Left ventricle myocardium superior (tissue), 1 donor: ENCODE measurements at places on chromosomes 5 and 9. TPM values are rescaled to one million over a fixed set of nuclear protein-coding genes. Genes with fewer than 3 reads are reported as not detected.

DNA sequence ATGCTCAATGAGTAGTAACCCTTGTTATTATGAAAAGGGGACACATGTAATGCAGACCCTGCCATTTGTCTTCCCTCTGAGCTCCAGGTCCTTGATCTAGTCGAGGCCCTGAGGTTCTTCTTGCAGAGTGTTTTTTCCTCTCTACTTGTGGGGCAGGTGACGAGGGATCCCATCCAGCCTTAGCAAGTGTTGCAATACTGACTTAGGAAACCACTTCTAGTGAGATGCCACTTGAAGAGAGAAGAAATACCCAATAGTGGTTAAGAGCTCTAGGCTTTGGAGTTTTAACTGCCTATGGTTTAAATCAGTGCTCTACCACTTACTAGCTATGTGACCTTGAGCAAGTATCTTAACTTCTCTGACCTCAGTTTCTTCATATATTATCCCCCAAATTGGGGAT is 10.2 kb downstream of the PPARGC1B start:
- DNase-seq = no peak

- no peak for DNase-seq
These were observed 173.7 kb upstream of the SLC12A2 start for GRCh38 chr5:127909821-127910220.

DNA sequence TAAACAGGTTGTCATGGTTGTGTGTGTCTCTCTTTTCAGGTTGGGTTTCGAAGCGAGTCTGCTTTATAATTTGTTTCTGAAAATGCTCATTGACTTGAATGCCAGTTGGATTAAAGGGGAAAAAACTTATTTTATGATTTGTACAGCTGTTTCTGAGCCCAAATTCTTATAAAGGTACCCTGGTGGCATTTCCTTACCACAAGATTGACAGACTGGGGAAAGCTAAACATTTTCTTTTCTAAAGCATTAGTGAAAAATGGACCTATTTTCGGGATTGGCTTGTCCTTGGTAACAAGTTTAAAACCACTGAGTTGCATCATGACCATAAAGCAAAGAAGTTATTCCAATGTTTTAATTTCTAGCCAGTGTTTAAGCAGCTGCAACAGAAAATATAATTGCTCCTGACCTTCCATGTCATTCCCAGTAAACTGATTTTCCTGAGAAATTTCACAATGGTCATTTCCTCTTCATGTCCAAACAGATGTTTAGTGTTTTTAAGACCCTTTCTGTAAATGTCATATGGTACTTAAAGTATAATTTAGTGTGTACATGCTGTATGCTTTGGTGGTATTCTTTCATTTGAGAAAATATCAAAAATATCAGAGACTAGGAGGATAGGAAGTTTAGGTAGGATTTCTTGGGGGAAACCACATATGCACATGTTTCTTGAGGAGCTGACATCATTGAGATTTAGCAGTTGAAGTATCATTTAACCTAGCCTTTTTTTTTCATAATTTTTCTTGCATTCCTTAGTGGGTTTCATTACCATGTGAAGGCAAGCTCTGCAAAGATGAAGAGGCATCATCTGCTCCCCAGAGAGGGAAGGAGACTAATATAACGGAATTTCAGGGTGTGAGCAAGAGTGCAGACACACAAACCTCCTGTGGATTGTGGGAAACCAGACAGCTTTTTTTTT is 667.1 kb upstream of the RGMB start:
- no peak for DNase-seq

DNA sequence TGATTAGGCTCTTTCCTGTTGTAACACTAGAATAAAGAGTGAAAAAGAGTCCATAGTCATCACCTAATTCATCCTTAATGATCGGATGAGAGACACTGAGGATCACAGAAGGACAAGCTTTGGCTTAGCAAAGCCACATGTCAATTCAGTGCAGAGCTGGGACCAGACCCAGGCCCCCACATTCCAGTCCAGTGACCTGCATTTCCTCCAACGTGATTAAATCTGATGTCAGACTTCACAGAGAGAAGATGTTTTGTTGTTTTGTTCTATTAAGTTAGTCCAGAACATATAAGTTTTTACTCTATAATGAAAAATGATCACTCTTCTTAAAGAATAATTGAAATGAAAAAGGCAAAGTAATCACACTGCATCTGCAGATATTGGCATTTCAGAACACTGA is 377.9 kb upstream of the PAPPA start:
- DNase-seq = no peak

DNA sequence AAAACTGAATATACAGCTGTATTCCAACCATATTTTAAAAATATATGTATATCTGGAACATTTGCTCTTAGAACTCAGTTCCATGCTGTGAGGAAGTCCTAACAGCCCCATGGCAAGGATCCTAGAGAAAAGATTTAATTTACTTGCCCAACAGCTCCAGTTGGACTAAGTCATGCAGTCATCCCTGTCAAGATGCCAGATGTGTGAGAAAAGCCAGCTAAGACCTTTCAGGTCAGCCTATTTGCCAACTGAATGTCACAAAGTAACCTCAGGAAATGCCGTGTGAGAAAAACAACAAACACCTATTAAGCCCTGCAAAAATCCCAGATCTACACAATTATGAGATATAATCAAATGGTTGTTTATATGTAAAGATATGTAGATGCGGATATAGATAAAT is 416.3 kb downstream of the NR2F1-AS1 start:
- no peak for DNase-seq

GRCh38 chr9:1878811-1879210 is 136.3 kb upstream of the SMARCA2 start:
- DNase-seq = no peak

DNA sequence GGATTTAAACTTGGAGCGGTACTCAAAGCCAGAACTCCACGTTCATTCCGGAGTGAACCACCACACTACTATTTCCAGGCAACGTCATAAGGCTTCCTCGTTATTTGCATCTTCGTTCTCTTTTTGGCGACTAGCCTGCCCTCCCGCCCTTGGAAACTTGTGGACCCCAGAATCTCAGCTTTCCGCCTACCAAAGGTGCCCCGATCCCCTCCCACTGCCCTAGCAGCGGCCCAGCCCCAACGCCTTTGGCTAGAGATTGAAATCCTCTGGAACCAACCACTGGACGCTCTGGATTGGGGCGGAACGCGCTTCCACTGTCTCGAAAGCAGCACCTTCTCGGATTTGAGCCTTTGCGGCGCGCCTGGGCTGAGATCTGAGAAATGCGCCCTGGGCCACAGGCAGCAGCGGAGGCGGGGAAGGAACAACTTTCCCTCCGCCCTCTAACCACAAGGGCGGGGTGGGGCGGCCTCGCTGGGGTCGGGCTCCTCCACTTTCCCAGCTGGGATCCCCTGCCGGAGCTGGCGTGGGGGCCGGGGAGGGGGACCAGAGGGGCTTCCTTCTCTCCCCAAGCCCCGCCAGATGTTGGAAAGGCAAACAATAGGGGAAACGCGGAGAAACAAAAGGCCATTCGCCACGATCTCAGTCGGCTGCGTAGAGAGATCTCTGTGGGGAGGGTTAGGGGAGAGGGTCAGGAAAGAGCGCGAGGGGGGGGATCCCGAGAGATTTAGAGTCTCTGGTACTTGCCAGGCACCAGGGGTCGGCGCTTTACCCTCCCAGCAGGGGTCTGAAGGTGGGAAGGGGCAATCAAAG is 1.3 kb downstream of the MOB3B start:
- peak; percentile 80 for DNase-seq

Gene ISL1
- not detected for total RNA-seq

Gene COL15A1
- 47.2 TPM for total RNA-seq

Gene KLF9
- 54.9 TPM for total RNA-seq

Gene AGXT2
- not detected for total RNA-seq
